Midbrain (tissue), 1 donor: ENCODE measurements at places on chromosomes 3 and 15.

DNA sequence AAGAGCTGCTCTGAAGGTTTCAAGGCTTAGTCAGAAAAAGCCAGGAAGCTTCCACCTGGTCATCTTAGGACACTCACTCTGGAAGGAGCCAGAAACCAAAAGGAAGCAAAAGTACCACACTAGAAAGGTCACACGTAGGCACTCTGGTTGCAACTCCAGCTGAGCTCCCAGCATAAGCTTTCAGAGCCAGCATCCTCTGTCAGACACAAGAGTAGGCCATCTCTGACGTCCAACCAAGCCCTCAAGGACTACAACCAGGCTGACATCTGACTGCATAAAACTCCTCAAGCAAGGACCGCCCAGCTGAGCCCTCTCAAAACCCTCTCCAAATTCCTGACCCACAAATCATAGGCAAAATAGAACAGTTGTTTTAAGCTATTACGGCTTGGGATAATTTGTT is 12.8 kb downstream of the SH3BP5 start:
- no peak for DNase-seq

DNA sequence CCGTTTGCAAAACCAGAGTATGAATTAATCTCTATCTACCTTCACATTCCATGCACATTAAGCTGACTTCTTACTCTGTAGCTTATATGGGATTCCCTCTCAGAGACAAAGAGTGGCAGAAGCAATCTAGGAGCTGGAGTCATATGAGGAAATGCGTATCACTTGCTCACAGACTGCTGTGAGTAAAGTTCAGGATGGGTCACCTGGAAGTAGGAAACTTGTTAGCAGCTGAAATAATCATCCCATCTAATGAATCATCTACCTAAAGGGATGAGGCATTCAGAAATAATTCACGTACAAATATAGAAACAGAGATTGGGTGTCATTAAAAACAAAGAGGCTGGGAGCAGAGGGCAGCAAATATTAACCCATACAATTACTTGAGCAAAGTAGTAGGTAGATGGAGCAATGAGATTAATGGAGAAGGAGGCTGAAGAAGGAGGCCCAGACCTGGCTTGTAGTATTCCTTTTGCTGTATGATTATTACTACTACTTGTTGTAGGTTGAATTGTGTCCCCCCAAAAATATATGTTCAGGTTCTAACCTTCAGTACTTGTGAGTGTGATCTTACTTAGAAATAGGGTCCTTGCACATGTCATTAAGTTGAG is 866.3 kb downstream of the ROBO2 start:
- no peak for DNase-seq

- no peak for DNase-seq
These were observed 94.9 kb upstream of the SLC6A11 start for GRCh38 chr3:10721101-10721500.

DNA sequence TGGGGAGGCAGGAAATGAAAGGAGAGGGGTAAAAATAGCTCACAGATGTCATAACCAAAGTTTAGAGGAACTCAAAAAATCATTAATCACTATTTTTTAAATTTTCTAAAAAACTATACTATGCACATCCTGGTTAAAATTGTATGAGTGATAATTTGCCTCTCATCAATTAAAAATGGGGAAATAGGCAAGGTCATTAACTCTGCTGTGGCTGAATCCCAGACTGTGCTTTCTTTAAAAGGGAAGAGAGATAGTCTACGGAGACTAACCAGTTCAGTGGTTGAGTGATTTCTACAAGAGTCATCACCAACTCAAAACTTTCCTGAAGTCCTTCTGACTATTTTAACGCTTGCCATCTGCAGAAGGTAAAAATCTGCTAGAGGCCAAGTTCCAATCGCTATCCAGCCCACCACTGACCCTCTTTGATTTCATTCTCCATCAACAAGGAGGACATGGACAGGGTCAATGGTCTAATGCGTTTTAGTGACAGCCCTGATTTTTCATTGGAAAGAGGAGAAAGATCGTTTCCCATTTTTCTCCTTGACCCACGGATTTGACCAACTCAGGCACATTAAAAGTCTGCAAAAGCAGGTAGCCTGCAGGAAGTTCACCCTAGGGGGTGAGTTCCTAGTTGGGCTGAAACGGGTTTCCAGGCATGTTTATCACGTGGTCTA is 850 bp downstream of the SUCLG2 start:
- DNase-seq = no peak

DNA sequence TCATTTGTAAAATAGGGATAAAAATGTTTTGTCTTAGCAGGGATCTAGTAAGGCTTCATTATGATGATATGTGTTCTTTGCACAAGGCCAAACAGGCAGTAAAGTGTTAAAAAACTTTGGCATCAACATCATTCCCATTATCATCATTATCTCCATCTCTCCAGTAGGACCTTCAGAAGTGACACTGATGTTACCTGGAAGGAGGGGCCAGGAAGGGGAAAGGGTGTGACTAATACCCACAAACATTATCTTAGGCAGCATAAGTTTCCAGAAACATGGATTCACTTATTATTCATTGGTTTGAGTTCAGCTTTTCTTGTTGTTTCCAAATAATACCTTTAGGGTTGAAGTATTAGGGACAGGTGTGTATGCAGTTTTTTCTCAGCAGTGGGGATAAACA is 399.6 kb downstream of the PTPRG start:
- DNase-seq = no peak

DNA sequence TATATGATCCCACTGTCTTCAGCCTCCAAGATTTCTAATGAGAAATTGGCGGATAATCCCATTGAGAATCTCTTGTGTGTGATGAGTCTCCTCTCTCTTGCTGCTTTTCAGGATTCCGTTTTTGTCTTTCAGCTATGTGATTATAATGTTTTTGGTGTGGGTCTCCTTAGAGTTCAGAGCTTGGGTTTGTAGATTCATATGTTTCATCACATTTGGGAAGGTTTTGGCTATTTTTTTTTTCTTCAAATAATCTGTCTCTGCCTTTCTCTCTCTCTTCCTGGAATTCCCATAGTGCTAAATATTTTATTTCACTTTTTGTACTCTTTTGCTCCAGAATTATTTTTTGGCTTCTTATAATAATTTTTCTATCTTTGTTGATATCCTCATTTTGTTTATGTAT is 40.4 kb downstream of the SACM1L start:
- DNase-seq = no peak

DNA sequence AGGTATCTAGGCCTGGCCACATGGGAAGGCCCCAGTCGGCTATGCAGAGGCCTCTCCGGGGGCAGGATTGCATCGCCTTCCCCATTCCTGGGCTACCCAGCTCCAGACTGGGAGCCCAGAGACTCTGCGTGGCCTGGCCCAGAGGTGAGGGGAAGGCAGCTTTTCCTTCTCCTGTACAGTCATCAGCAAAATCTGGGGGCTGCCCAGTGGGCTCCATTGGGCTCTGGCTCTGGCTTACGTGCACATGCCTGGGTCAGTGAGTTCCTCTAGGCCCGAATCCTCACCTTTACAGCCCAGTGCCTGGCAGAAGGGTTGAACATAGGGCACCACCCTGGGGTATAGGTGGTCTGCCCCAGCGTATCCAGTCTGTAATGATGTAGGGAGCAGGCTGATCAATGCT is 3.9 kb upstream of the ANKRD63 start:
- DNase-seq = no peak

DNA sequence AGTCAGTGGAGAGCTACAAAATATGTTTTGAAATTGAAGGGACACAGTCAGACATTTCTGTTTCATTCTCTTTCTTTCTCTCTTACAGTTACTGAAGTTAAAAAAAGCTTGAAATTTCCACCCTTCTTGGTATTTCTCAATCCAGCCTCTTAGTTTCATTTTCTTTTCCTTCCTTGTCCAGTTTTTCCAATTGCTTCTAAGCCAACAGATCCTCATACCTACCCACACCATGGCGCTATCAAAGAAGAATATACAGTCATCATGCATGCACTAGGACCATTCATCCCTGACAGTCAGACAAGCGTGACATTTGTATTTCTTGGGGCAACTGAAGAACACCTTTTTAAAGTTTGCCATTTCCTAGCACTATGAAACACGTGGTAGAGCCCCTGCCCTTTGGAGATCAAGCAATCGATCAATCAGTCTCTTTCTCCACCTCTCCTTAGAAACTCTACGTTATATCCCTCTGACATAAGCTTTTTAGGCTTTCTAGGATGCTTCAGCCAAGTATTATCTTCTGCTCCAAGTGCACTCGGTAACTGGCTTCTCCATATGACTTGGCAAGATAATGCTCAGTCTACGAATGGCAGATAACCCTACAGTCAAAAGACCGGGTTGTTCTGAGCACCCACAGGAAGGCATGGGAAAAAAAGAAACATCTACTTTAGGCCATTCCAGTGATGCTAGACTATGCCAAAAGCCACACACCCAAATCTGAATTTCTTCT is 65.4 kb downstream of the FBN1 start:
- no peak for DNase-seq

DNA sequence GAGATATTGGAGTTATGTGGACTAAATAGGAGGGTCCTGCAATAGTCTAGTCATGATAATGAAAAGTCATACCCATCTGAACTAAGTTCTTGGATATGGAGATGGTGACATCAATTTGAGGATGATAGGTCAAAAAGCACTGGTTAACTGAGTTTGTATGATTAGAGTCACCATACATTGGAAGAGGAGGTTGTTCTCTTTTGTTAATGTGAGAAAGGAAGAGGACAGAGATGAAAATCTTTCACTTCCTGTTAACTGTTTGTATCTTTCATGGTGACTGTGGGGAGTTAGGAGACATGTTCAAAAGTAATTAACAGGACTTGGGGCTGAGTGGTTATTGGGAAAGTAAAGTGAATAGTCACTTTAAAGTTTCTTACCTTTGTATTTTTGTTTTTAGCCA is 11.1 kb downstream of the TMEM62 start:
- DNase-seq = no peak
